ENCODE measurements at places on chromosomes 11 and 22.

- DNase-seq = no peak
Measured at GRCh38 chr11:82859750-82860149, 40.5 kb downstream of the PRCP start.

DNA sequence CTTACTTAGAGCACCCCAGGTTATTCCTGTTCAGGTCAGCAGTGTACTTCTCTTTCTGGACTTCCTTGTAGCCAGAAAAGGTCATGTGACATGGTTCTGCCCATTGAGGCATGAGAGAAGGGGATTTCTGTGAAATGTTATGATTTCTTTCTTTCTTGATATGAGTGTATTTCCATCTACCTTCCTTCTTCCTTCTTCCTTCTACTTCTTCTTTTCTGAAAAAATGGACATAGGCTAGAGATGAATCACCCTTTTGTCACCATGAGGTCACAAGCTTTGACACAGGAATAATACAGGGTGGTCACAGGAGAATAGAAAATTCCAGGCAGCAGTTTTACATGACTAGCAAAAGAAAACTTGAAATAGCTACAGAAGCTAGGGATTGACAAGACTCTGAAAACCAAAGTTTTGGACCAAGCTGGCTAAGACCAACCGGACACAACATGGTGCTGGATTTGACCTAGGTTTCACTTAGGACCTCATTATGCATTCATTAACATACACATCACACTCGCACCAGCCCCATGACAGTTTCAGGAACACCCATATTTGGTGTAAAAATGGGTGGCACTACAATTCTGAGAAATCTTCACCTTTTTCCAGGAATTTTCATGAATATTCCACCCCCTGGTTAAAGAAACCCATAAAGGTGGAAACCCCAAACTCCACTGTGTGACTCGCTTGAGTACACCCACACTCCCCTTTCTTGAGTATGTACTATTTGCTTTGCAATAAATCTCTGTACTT is 21.2 kb upstream of the MAP6 start:
- DNase-seq = no peak

- no peak for DNase-seq
Measured at GRCh38 chr11:3341298-3341697, 37.6 kb downstream of the ZNF195 start.

GRCh38 chr11:130180896-130181294 is 21.3 kb downstream of the ST14 start:
- DNase-seq = no peak

DNA sequence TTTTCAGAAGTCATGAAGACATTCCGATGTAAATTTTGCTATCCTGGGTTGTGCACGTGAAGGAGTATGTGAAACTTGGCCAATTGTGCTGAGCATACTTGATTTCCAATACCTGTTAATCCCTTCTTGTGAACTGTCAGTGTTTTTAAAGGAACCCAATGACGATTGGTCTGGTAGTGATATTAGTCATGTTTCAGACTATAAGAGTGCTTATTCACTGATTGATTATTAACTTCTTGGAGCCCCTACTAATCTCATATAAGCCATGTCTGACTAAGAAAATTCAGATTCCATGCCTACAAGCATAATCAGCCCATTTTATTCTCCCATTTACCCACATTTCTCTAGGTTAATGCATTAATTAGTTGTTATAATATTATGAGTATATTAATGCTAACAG is 330.8 kb upstream of the MTNR1B start:
- DNase-seq = no peak
